ENCODE measurements at places on chromosomes 4 and X. TPM values are rescaled to one million over a fixed set of nuclear protein-coding genes. Genes with fewer than 3 reads are reported as not detected.

Gene GLOD5
- total RNA-seq = not detected

Gene TRAPPC2
- 12.1 TPM for total RNA-seq

Gene RNF128
- total RNA-seq = 29.3 TPM

Gene SSX4
- total RNA-seq = not detected

Gene CXCL1
- total RNA-seq = 69.7 TPM

Gene FHDC1
- total RNA-seq = 0.30 TPM

Gene OTUD6A
- not detected for total RNA-seq

Gene MSANTD1
- total RNA-seq = 0.59 TPM

Gene GPR173
- 2.4 TPM for total RNA-seq

Gene NOX1
- not detected for total RNA-seq

Gene MTMR8
- total RNA-seq = not detected

Gene NHSL2
- 1.5 TPM for total RNA-seq

Gene CXCL9
- total RNA-seq = not detected

Gene ZFYVE28
- total RNA-seq = 8.1 TPM
